ENCODE measurements at places on chromosomes 1 and 21.

- peak; percentile 9 for DNase-seq
Observed at GRCh38 chr1:23931491-23931880, 18.3 kb upstream of the CNR2 start.

DNA sequence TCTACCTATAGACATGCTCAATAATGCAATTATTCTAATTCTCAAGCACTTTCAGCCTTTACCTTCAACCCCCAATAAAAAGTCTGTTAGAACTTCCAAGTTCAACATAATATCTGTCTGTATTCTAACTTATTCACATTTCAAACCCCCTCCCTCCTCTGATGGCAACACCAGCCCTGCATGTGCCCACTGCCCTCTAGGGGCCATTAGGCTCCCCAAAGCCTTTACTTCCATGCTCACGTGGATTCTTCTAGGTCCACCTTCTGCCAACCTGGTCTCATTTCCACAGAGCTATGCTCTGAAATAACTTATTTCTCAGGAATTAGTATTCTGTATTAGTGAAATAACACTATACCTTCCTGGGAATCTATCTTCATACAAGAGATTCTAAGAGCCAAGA, 22.2 kb upstream of the KPRP start:
- no peak for DNase-seq

GRCh38 chr1:33442141-33442540, 11.2 kb upstream of the PHC2 start:
- peak; percentile 84 for DNase-seq

DNA sequence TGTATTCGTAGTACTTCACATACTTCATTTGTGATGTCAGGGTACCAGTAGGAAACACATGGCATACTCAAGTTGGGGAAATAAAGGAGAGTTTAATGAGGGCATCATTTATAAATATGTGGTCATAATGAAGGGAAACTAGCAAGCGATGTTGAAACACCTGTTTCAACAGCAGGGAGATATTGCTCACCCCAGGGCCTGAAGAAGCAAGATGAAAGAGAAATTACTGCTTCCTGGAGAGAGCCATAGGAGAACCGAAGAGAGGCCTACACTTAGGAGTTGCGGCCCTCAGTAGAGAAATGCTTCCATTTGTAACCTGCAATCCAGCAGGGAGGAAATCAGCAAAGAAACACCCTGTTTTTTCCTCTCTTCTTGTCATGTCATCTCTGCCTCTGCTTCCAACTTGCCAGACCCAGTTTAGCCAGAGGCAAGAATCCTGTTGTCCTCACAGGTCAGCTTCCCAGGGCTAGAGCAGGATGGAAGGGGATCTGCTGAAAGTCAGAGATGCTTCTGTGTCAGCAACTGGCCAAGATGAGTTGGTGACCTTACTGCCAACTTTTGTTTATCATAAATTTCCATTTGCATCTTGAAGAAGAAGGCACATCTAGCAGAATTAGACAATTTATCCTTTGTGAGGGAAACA, 67.6 kb upstream of the TSPAN2 start:
- DNase-seq = peak; percentile 29

GRCh38 chr1:116006486-116006964, 30.2 kb downstream of the SLC22A15 start:
- no peak for DNase-seq

Data from amniotic epithelial cell (primary cell).